ENCODE measurements at places on chromosomes 3 and 15. TPM values are rescaled to one million over a fixed set of nuclear protein-coding genes. Genes with fewer than 3 reads are reported as not detected.

SPESP1 gene
- not detected for total RNA-seq

- H3K27ac ChIP-seq: peak overlapping the region; percentile 81
- H3K4me3 ChIP-seq: peak overlapping the region; percentile 71
- peaks cover 48% of the 10 kb centered on the region for H3K36me3 ChIP-seq
- H3K27me3 ChIP-seq: no peaks in the 10 kb centered on the region
- H3K4me1 ChIP-seq: peaks cover 14% of the 10 kb centered on the region
Measured at GRCh38 chr15:100877551-100877950, 2.1 kb upstream of the ALDH1A3 start.

DNA sequence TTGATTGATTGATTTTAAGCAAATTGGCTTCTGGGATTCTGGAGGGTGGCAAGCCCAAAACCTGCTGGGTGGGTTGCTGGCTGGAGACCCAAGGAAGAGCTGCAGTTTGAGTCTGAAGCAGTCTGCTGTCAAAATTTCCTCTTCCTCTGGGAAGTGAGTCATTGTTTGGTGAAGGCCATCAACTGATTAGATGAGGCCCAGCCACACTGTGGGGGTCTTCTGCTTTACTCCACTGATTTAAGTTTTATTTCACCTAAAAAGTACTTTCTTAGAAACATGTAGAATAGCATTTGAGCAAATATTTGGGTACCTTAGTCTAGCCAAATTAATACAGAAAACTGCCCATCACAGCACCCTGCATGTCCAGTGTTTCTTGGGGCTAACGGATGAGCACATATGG is 33.8 kb downstream of the FAH start:
- no peak for DNase-seq
- H3K4me1 ChIP-seq: no peaks in the 10 kb centered on the region
- no peak overlapping the region for H3K27ac ChIP-seq
- H3K36me3 ChIP-seq: no peaks in the 10 kb centered on the region

- H3K4me1 ChIP-seq: peaks cover 35% of the 10 kb centered on the region
- peaks cover 18% of the 10 kb centered on the region for H3K36me3 ChIP-seq
- no peak for DNase-seq
- no peak overlapping the region for H3K27ac ChIP-seq
Measured at GRCh38 chr15:41925086-41925608, 31.3 kb upstream of the SPTBN5 start.

GRCh38 chr3:143266927-143267326 is 147.4 kb downstream of the CHST2 start:
- no peaks in the 10 kb centered on the region for H3K36me3 ChIP-seq
- H3K4me3 ChIP-seq: no peak overlapping the region
- DNase-seq: no peak
- no peaks in the 10 kb centered on the region for H3K4me1 ChIP-seq

DNA sequence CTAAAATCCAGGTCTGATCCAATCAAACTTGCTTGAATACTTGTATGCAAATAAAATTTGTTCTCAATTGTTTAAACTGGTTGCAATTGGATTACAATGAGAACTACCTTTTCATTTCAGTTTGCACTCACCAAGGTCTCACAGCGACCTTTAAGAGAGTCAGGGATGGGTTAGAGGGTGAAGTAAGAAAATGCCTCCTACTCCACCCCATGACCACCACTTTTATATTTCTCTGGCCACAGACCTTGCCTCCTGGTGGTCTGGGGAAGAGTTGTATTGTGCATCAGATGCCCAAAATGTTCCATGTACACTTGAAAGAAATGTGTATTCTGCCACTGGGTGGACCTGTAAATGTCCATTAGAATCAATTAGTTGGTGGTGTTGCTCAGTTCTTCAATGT is 16.4 kb upstream of the THSD4 start:
- no peak overlapping the region for H3K4me3 ChIP-seq
- H3K36me3 ChIP-seq: no peaks in the 10 kb centered on the region
- H3K27me3 ChIP-seq: no peaks in the 10 kb centered on the region
- peaks cover 12% of the 10 kb centered on the region for H3K4me1 ChIP-seq

- H3K36me3 ChIP-seq: peaks cover 11% of the 10 kb centered on the region
- DNase-seq: peak; percentile 2
- peaks cover 75% of the 10 kb centered on the region for H3K27me3 ChIP-seq
- no peak overlapping the region for H3K27ac ChIP-seq
Measured at GRCh38 chr3:16512435-16513140, 911 bp downstream of the RFTN1 start.

CLDN1 gene
- 204 TPM for total RNA-seq

- peaks cover 20% of the 10 kb centered on the region for H3K4me1 ChIP-seq
- no peaks in the 10 kb centered on the region for H3K27me3 ChIP-seq
- H3K4me3 ChIP-seq: no peak overlapping the region
- DNase-seq: no peak
Measured at GRCh38 chr3:102400142-102400541, 34.7 kb upstream of the ZPLD1 start.

- H3K36me3 ChIP-seq: no peaks in the 10 kb centered on the region
- DNase-seq: no peak
Measured at GRCh38 chr3:172018364-172018763, 21.0 kb upstream of the FNDC3B start.

UTS2B gene
- 1.5 TPM for total RNA-seq

NR1I2 gene
- 6.0 TPM for total RNA-seq

CPB1 gene
- not detected for total RNA-seq

Measured in Calu3 (cell line).